ENCODE measurements at places on chromosomes 1 and 21.

- DNase-seq = no peak
These were observed 6.0 kb downstream of the FCRLB start for GRCh38 chr1:161727256-161727924.

DNA sequence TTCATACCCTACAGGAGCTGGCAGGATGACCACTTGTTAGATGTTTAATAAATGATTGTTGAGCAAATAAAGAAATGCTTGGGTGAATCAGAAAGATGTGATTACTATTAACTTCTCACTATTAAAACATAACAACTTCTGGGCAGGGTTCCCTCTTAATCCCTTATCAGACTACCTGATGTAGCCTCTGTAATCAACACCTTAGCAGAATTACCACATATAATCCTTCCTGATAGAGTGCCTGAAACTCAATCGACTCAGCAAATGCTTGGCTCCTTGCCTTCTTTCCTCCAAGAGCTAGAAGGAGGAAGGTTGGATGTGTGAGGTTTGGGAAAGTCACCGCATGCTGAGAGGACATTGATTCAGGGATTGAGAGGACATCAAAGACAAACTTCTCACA lies 34.8 kb upstream of the DSCAM start:
- no peak for DNase-seq

GRCh38 chr21:19853061-19853460 lies 1145.1 kb upstream of the NCAM2 start:
- no peak for DNase-seq

DNA sequence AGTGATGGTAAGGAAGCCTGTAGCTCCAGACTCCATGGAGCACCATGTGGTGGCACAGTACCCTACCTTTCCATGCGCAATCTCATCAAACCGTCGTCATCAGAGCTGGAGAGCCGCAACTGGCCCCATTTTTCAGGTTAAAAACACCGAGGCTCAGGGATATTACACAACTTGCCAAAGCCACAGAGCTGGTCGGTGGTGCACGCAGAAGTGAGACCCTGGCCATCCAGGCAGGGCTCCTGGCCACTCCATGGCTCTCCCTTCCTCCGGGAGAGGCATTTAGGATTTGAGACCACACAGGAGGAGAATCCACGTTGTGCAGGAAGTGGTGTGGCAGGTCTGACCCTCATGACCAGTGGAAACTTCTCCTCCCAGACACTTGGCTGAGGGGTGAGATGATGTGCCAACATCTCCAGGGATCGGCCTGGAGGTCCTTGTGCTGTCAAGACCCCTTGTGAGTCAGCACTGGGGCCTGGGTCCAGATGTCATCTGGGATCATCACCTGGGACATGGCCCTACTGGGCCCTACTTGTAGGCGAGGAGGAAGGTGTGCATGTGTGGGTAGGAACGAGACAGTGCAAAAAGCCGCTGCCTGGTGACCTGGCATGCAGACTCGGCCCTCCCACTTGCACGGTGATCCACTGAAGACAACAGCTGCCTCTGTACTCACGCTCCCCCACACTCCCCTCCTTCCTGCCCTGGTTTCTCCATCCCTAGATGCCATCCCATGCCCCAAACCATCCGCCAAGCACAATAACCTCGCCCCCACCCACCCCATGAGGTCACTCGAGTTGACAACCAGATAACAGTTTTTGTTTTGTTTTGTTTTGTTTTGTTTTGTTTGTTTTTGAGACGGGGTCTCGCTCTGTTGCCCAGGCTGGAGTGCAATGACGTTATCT lies 10.4 kb downstream of the TFF3 start:
- no peak for DNase-seq

DNA sequence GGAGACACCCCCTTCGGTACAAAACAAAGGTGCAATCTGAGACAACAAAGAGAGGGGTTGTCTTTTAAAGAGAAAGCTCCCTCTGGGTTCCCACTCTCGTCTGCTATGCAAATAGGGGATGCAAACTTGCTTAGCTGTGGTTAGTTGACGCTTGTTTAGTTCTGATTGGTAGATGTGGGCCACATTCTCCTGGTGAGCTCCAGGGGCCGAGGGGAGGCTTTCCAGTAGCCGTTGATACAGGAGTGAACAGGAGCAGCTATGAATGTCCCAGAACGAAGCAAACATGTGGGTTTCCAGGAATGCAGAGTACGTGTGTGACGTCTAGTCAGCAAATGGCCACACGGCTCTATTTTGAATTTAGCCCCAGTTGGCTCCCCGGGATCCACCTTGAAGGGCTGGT lies 14.7 kb downstream of the TFF2 start:
- no peak for DNase-seq

DNA sequence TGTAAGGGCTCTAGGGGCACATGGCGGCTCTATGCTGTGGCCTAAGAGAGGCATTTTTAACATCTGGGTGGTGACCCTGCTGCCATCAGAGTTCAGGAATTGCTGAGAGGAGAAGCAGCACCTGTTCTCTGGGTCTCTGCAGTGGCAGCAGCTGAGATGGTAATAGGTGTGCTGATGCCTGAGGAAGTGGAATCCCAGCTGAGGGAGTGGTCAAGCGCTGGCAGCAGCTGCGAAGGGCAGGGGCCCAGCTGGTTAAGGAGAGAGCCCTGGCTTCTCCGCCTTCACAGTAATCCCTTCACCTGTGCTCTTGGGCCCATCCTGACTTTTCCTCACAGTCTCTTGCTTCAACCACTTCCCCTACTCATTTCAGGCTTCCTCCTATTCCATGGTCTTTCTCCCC lies 39.8 kb downstream of the GJA5 start:
- DNase-seq = no peak

GRCh38 chr1:39940253-39940652 lies 14.7 kb upstream of the MFSD2A start:
- DNase-seq = no peak

DNA sequence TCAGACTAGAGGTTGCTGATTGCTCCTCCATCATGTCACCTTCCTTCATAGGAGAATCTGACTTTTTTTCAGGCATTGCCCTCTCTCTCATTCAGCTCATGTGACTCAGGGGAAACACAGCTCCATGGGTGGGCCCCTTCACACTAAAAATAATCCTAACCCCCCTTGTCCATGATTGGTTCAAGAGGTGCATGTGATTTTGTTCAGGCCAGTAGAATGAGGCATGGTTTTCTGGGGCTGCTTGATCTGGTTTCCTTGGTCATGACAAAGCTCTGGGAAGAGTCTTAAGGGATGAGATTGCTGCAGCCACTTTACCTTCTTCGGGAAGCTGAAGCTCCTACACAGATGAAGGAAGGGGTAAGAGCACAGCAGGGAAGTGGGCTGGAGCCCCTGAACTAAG lies 56.3 kb downstream of the SPAG17 start:
- no peak for DNase-seq

DNA sequence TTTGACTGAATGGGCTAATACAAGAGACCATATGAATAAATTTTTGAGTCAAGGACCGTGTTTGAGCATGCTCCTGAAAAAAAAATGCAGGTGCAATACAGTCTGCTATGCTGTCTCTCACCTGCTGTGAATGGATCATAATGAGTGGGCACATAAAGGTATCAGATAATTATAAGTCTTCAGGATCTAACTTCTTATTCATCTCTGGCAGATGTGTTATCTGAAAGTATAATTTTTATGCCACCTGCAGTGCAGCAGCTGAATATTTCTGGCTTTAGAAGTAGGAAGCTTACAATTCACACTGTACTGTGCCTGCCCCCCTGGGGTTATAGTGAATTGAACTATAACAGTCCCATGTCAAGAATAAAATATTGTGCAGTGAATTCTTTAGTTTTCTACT lies 333.3 kb downstream of the MRPL39 start:
- DNase-seq = no peak

DNA sequence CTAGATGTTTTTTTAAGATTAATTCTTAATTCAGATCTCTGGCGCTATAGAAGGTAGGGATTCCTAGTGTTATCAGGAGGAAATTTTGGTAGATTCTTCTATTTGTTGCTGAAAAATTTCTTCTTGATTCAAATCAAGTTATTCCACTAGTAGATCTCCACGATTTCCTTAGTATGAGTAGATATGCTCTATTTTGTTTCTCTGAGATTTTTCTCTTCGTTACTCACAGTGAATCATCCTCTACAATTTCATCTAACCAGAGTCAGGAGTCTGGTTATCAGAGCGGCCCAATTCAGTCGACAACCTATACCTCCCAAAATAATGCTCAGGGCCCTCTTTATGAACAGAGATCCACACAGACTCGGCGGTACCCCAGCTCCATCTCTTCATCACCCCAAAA lies 18.8 kb upstream of the HAX1 start:
- no peak for DNase-seq

GRCh38 chr1:114322207-114322606 lies 168.5 kb upstream of the SYT6 start:
- no peak for DNase-seq

GRCh38 chr1:21649315-21649714 lies 19.8 kb downstream of the RAP1GAP start:
- DNase-seq = no peak

DNA sequence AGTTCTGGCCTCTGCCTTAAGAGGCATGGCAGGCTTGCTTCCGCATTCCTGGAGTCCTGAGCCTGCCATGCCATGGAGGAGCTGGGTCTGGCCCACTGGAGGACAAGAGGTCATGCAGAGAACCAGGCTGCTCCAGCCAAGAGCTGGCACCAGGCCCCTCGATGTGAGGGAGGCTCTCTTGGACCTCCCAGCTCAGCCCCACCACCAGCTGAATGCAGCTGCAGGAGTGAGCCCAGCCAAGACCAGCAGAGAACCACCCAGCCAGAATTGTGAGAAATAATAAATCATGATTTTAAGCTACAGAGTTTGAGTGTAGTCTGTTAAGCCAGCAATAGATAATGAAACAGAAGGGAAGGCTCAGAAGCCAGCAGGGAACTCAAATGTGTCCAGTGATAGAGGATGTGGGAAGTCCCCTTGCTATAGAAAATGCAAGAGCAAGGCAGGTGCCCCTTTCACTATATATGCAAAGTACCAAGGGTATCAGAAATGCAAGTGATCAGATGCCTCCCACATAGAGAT lies 118.4 kb downstream of the HIVEP3 start:
- DNase-seq = no peak

Measured in T-helper 22 cell (primary cell).